ENCODE measurements at places on chromosomes 2 and 18. TPM values are rescaled to one million over a fixed set of nuclear protein-coding genes. Genes with fewer than 3 reads are reported as not detected.

DNA sequence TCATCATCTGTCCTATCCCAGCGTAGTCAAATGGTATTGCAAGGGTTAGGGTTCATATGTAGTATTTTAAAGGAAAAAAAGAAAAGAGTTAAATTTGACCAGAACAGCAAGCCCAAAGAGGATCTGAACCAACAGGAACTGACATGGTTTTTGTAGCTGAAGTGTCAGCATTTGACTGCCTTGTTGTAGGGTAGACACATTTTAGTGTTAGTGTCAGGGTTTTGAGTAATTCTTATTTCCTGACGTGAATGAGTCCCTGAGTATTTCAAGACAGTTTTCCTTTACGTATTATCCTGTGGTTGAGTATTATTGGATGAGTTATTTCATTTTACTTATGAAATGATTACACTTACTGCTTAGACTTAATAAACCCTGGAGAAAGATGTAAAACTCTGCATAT is 173.3 kb upstream of the ZEB2 start:
- no peak for DNase-seq

DNA sequence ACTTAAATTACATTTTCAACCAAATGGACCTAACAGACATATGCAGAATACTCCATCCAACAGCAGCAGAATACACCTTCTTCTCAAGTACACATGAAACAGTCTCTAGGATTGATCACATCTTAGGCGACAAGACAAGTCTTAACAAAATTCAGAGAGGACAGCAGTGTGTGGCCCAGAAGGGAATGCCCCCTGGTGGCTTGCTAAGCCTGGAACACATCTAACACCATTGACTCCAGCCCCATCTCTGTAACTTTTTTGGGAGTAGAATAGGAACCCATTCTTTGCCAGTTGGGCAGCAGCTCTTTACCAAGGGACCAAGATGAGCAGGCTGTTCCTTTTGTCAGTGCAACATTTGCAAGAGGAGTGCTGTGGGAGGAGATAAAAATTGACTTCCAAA is 249.9 kb downstream of the PLCL1 start:
- DNase-seq, result no peak

CCDC85A gene
- 5.8 TPM for total RNA-seq

DNAH6 gene
- 0.13 TPM for total RNA-seq

DNA sequence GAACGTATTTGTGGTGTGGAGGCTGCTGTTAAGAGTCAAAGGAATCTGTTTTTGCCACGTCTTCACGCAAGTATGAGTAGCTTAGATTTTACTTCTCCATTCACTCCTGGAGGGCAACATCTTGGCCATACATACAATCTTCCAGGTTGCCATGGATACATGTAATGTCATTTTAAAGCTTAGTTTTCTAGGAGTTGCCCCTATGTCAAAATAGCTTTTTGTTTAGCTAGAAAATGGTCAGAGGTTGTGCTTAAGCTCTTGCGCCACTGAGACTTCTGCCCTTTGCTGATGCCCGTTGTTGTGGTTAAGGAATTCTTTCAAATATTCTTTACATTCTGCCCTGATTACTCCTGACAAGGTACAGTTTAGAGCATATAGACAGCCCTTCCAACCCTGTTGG is 245.4 kb upstream of the TFPI start:
- DNase-seq, result no peak

GRCh38 chr2:46849046-46849715 is 66.4 kb downstream of the MCFD2 start:
- DNase-seq, result no peak

- no peak for DNase-seq
These were observed 445 bp downstream of the PRPF40A start for GRCh38 chr2:152716805-152717227.

FBXO11 gene
- 51.5 TPM for total RNA-seq

DSG1 gene
- total RNA-seq, result not detected

DNA sequence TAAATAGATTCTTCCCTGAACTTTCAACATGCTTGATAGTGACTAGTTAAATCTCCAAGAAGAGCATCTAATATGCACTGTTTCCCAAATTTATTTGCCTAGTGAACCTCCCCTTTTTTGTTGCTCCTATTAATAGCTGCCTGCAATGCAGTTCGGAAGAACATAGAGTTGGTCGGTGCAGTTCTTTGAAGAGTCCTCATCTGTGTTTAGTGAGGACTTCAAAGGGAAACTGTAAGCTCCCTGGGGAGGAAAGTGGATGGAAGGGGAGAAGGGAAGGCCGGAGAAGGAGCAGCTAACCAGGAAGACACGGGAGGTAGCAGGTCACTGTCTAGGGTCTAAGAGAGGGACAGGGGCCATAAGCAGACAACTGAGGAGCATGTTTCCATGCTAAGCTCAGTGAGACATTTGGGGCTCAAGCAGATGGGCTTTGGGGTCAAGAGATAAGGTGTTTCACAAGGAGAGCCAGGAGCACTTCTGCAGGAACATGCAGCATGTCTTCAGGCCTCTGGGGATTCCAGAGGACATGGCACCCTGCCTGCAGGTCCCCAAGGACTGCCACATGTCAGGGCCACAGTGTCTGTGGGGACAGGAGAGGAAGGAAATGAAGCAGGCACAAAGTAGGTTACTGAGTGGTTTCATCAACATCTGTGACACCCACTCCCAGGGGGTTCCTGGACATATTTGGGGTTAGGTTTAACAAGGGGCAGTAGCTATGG is 48.7 kb upstream of the ANXA4 start:
- no peak for DNase-seq

- DNase-seq, result no peak
These were observed 119.2 kb downstream of the ANTXR1 start for GRCh38 chr2:69131983-69132675.

GRCh38 chr2:101012706-101013181 is 10.7 kb downstream of the RPL31 start:
- no peak for DNase-seq

DNA sequence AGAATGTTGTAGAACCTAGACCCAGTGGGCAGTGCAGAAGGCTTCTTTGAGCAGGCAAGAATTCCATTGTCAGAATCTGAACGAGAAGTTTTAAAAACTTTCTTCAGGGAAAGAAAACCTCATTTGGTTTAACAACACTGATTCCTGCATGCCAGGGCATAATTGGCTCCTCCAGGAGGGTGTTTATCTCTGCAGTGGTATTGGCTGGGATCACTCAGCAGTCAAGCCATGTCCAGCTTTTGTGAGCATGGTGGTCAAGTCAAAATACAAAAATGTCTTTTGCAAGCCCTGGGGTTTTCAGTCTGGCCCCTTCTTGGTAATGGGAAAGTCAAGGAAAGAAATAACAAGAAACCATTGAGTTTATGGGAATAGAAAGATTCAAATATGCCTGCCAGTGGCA is 28.3 kb downstream of the FHOD3 start:
- peak; percentile 55 for DNase-seq
